HEK293T (cell line): ENCODE measurements at places on chromosomes 3 and 15.

DNA sequence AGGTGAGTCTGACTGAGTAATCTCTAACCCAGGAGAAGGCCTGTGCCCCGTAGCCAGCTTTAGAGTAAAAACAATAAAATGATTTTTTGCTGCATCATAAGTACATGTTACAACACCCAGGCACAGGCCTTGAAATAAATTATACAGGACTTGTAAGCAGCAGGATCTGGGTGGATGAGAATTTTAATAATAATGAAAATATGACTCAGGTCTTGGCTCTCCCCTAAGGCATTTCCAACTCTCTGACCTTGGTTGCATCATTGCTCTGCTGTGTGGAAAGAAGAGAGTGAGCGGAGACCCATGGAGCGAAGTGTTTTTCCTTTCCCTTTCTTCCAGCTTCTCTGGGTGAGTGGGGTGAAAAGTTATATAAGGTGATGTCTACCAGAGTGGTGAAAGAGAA lies 44.6 kb downstream of the EOMES start:
- DNase-seq, result no peak

DNA sequence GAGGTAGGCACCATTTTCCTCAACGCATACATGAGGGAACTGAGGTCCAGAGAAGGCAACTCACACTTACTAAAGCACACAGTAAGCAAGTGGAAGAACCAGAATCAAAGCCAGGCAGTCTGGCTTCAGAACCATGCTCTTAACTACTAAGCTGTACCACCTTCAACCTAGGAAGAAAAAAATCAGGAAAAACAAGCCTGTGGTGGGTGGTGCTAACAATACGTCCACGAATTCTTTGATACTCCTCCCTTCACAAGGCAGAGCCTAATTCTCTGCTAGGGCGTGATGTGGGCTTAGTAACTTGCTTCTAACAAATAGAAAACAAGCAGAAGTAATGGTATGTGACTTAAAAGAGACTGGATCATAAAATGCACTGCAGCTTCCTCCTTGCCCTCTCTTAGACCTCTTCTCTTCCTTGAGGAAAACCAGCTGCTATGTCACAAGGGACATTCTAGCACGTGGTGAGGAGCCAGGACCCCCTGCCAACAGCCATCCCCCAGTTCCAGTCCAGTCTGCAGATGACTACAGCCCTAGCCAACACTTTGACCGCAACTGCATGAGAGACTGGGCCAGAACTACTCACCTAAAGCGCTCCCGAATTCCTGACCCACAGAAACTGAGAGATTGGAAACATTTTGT lies 36.9 kb downstream of the HACD2 start:
- DNase-seq, result no peak

DNA sequence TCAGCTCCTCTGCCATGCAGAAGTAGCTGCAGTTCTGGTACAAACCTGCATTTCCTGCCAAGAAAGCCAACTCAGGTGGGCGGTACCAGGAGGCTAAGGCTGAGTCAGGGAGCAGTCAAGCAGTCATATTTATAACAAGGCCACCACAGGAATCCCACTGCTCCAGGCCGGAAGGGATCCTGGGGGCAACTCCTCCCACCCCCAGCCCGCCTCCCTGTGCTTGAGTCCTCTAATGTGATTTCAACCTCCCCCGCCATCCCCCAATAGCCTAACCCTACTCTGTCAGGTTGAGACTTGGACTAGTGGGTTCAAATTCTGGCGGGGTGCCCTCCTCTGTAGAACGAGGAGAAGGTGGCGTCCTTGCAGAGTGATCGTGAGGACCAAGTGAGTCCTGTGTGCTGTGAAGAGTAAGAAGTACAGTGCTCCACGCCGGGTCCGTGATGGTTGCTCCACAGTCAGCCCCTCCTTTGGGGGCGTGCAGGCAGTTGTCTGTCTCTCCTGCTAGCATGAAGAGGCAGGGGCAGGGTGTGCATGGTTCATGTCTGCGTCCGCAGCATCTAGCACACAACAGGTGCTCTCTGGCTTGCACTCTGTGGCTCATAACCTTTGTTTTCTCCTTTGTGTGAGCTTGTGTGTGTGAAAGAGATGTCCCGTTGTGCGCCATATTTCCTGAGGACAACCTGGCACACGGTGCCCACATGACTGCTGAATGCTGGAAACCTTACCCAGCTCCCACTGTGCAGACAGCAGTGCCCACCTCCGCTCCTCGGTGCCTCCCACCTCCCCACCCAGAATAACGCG lies 78.3 kb downstream of the SMAD6 start:
- no peak for DNase-seq

GRCh38 chr3:188446014-188446413 lies 292.1 kb downstream of the LPP start:
- DNase-seq, result no peak

DNA sequence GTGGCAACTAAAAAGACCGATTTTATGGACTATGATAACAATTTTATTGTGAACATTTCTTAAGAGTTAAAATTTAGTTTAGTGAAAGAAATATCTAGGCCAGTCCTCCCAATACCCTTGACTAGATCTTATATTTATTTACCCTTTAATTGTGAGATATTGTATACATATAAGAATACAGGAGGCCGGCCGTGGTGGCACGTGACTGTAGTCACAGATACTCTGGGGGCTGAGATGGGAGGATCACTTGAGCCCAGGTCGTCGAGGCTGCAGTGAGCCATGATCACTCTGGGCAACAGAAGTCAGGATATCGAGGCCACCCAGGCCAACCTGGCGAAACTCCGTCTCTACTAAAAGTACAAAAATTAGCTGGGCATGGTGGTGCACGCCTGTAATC lies 756 bp upstream of the RMDN3 start:
- DNase-seq, result no peak

DNA sequence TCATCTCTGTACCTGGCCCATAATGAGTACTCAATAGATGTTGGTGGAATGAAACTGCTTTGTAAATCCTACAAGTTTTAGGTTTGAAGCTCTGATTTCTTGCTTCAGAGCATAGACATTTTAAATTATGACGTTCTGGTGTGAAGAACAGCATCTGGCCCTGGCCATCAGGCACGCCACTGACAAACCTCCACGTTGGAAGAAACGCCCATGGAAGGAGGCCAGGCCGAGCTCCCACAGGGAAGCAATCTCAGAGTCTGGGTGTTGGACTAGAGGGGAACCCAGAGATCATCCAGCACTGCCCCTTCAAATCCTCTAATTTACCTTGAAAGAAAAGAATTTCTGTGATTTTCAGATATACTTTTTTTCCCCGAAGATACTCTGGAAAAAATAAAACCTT lies 328.1 kb upstream of the RGMA start:
- DNase-seq, result no peak

DNA sequence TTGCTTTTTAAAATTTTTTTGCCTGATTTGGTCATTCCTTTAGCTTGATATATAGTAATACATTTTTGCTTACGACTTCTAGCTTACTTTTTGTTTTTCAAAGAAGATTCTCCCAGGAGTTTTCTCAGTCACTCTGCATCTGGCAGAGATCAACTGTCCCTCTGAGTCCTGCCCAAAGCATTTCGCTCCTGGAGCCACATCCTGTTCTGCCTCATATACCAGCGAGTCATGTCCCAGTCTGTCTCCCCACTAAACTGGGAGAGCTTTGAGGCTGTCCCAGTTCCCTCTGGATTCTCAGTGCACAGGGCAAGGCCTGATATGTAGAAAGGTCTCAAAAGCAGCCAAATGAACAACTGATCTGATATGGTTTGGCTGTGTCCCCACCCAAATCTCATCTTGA lies 326.3 kb downstream of the ARRDC4 start:
- no peak for DNase-seq

DNA sequence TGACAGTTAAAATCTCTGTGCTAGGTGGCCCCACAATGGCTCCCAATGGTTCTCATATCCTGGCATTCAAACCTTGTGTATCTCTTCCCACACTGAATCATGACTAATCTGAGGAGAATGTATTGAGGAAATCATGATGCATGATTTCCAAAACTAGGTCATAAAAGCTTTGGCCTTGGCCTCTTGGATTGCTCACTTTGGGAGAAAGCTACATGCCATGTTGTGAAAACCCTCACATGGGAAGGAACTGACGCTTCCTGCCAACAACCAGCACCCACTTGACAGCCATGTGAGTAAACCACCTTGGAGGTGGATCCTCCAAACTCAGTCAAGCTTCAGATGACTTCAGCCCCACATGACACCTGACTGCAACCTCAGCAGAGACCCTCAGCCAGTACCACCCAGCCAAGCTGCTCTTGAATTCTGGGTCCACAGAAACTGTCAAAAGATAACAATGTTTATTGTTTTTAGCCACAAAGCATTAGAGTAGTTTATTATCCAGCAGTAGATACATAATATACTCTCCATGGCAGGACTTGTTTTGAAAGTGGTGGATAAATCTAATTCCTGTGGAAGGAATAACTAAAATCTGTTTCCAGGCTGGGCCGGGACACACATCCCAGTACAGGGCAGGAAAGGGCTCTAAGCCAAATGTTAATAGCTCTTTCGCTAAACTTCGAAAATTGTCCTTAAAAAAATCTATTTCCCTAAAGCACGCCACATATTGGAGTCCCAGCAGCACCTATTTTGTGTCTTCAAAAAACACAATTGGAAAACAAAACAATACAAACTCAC lies 1.0 kb upstream of the ZNF620 start:
- no peak for DNase-seq

DNA sequence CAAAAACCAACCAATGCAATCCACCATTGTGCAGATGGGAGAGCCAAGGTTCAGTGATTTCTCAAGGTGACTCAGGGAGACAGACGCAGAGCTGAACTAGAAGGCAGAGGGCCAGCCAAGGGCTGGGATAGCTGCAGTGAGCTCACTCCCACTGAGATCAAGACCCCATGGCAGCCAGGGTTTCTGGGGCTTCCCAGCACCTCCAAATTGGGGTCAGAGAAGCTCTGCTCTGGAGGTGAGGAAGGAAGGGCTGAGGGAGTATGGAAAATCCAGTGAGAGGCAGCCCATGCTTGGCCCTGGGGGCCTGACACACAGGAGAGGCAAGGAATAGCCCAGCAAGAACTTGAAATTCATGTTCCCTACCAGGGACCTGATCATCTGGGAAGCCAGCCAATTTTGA lies 61.0 kb downstream of the ISG20 start:
- DNase-seq, result no peak

GRCh38 chr3:29168696-29169095 lies 112.2 kb upstream of the RBMS3 start:
- DNase-seq, result no peak

DNA sequence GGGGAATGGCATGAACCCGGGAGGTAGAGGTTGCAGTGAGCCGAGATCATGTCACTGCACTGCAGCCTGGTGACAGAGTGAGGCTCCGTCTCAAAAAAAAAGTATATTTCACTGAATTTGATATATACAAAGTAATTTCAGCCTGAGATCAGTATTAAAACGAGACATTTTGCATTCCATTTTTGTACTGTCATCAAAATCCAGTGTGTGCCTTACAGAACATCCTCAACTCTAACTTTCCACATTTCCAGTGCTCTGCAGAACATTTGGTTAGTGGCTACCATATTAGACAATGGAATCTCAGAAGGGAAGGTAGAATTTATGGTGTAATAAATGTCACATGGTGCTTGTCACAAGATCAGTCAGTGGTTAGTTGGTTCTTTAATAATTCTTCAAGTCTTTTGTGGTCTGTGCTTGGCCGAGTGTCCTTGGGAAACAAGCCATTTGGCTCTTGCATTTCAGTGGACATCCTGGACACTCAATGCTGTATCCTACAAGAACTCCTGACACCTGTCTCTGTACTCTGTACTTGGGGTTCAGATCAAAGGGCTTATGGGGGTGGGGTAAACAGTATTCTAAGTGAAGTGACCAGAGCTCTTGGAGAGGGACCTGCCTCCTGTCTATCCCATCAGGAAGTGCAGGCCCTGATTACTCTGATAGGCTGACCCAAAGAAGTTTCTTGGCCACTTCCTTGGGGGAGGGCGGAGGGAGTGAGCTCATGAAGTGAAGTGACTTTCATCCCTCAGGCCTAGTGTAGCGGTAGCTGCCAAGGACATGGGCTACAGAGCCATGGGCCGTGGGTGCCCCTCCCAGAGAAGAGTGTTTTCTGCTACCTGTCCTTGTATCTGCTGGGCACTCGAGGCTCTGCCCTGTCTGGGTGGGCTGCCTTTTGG lies 3.7 kb downstream of the ACVR2B start:
- no peak for DNase-seq

DNA sequence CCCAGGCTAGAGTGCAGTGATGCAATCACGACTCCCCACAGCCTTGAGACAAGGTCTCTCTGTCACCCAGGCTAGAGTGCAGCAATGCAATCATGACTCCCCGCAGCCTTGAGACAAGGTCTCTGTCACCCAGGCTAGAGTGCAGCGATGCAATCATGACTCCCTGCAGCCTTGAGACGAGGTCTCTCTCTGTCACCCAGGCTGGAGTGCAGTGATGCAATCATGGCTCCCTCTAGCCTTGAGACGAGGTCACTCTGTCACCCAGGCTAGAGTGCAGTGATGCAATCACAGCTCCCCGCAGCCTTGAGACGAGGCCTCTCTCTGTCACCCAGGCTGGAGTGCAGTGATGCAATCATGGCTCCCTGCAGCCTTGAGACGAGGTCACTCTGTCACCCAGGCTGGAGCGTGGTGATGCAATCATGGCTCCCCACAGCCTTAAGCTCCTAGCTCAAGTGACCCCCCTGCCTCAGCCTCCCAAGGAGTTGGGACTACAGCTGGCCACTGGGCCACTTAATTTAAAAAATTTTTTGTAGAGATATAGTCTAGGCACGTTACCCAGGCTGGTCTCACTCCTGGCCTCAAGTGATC lies 26.1 kb downstream of the TFRC start:
- DNase-seq, result no peak

GRCh38 chr3:98967758-98968157 lies 66.3 kb upstream of the DCBLD2 start:
- DNase-seq, result no peak

GRCh38 chr15:68618394-68618793 lies 39.6 kb downstream of the CORO2B start:
- no peak for DNase-seq

- DNase-seq, result no peak
Measured at GRCh38 chr3:171528102-171528501, 67.9 kb upstream of the TNIK start.

- DNase-seq, result no peak
Measured at GRCh38 chr15:93358166-93359059, 269.4 kb upstream of the RGMA start.

DNA sequence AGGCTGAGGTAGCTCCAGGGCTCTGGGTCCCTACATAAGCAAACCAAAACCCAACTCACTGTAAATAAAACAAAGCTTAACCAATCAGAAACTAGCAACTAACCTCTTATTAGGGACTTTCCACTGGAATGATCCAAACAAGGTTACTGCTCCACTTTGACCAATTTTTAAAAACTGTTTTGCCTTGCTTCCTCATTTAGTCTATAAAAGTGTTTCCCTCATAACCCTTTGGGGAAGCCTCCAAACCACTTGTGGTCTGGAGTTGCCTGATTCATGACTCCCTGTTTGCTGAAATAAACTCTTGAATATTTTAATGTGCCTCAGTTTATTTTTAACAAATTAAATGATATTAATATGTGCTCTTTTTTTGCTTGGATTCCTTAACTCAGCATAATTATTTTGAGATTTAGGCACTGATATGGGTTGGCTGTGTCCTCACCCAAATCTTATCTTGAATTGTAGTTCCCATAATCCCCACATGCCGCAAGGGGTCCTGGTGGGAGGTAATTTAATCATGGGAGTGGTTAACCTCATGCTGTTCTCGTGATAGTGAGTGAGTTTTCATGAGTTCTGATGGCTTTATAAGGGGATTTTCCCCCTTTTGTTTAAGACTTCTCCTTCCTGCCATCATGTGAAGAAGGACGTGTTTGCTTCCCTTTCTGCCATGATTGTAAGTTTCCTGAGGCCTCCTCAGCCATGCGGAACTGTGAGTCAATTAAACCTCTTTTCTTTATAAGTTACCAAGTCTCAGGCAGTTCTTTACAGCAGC lies 90.6 kb downstream of the CD200R1L start:
- no peak for DNase-seq

GRCh38 chr3:52679811-52680210 lies 5.9 kb downstream of the PBRM1 start:
- no peak for DNase-seq
